Motor neuron (in vitro differentiated cells): ENCODE measurements at places on chromosomes 2 and 18. TPM values are rescaled to one million over a fixed set of nuclear protein-coding genes. Genes with fewer than 3 reads are reported as not detected.

DNA sequence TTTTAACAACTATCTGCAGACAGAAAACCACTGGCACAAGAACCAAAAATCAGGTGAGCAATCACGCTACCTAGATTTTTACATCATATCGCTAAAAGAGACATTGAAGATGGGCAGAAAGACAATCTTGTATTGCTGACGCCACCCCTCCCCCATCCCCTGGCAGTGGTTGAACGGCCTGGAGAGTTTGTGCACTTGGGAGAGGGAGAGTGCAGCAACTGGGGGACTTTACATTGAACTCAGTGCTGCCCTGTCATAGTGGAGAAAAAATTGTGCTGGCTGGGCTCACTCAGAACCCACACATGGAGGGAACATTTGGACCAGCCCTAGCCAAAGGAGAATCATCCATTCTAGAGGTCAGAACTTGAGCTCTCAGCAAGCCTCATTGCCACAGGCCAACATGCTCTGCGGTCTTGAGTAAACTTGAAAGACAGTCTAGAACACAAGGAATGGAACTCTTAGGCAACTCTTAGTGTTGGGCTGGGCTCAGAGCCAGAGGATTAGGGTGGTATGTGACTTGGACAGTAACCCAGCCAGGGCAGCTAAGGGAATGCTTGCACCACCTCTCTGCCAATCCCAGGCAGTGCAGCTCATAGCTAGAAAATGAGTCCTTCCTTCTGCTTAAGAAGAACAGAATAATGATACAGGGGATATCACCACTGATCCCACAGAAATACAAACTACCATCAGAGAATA is 220.0 kb upstream of the CYP26B1 start:
- ATAC-seq, result peak; percentile 100

DNA sequence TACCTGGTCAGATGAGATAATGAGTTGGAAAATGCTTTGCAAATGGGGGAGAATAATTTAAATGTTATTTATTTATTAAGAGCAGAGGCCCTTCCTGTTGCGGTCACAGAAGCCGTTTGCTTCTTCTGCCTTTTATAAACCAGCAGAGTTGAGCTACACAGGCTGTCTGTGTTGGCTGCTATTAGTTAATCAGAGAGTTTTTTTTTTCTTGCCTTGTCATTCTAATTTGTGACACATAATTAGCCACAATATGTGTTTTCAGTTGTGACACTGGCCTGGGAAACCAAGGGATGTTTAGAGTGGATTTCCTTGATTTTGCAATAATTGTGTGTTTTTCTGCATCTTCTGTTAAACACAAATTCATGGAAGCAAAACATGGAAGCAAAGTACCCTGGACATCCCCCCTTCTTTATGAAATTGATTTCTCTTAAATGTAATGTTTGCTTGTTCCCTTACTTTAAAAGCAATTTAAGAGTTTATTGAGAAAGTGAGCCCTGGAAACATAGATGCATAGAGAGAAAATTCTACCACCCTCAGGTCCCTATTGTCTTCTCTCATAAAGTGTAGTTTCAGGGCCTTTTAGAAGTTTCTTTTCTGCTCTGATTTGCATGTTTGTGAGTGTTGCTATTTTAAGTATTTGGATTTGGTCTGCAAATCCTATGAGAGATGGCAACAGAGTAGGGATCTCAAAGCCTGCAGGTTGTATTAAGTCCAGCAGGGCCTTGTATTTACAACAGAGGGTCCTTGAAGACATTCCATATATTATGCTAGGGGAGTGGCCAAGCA is 22.8 kb upstream of the IL37 start:
- no peak for ATAC-seq

- ATAC-seq, result peak; percentile 59
Observed at GRCh38 chr2:50529600-50530218, 502.2 kb downstream of the NRXN1 start.

GRCh38 chr2:133434959-133435668 is 133.1 kb downstream of the NCKAP5 start:
- ATAC-seq, result no peak

GRCh38 chr18:2529154-2529553 is 42.2 kb downstream of the METTL4 start:
- ATAC-seq, result no peak

Gene ALKAL2
- total RNA-seq, result 0.79 and 1.1 TPM in 2 replicates

GRCh38 chr18:13608791-13609532 is 117.4 kb downstream of the FAM210A start:
- no peak for ATAC-seq

- ATAC-seq, result no peak
Observed at GRCh38 chr2:80525152-80525551, 220.6 kb upstream of the LRRTM1 start.

- ATAC-seq, result no peak
Observed at GRCh38 chr2:6064757-6065156, 372.6 kb downstream of the SOX11 start.

DNA sequence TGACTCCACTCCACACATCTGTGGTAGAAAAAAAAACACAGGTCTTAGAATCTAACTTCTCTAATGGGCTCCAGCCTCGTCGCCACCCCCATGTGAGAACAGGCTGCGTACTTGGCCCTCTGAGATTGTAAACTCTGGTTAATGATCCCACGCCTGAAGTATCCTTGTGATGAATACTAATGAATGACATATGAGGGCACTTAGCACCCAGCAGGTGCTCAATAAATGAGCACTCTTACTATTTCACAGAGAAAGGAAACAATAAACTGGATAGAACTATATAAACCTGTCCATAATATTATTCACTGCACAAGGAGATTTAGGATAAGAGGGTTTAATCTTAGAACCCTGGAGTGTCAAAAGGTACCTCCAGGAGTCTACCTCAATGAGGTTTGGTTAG is 310.1 kb upstream of the HNRNPA3 start:
- ATAC-seq, result no peak

- peak; percentile 94 for ATAC-seq
Observed at GRCh38 chr18:7452331-7452730, 114.8 kb upstream of the PTPRM start.

GRCh38 chr2:142937347-142937746 is 59.9 kb downstream of the KYNU start:
- ATAC-seq, result no peak

Gene MRO
- 0.09 and 0.16 TPM in 2 replicates for total RNA-seq

Gene DSC3
- total RNA-seq, result 0.20 and 0.59 TPM in 2 replicates

Gene REG3G
- total RNA-seq, result 0.23 TPM in 1 of 2 replicates, not detected in the other

GRCh38 chr2:106841886-106842645 is 43.9 kb downstream of the ST6GAL2 start:
- no peak for ATAC-seq

DNA sequence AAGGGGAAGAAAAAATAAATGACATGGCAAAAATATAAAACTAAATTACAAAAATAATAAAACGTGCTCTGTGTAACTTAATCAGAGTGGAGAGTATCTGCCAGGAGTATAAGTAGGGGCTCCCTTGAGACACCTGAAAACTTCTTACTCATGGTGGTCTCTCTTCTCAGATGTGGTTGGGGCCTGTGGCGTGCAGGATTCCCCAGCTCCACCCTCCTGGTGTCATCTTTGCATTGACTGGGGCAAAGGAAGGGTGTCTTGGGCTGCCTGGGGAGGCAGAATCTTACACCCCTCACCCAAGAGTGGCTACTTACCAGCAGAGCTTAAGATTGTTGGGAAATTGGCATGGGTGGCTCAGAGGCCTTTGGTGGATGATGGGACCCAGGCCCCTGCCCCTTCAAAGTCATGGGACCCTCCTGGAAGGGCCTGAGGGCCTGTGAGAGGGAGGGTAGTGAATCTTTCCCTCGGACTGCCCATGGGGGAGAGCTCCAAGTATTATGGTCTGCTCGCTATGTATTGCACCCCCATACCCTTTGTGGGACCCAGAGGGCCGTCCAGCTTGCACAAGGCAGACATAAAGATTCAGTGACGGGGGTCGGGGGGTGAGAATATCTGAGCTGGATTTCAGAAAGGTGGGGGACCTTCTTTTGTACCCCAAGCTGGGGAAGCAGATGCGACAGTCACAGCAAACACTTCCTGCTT is 6.9 kb upstream of the TRAF3IP1 start:
- no peak for ATAC-seq

DNA sequence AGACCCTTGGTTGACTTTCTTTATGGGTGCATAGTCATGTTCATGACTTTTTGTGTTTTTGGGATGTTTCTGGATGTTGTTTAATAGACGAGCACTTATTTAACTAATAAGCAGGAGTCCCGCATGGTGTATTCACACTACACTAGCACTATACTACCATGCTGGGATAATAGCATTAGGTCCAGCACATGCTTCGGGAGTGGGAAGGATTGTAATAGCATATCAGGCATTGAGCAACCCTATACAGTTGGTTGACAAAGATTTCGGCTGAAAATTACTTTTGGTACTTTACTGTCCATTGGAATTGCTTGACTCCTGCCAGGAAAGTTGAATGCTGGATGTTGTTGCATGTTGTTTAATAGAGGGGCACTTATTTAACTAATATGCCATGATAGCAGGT is 2.8 kb downstream of the SH3RF3 start:
- ATAC-seq, result no peak

- ATAC-seq, result no peak
Observed at GRCh38 chr2:47833516-47833968, 50.6 kb downstream of the MSH6 start.

Gene OBSL1
- 50.4 and 57.9 TPM in 2 replicates for total RNA-seq

DNA sequence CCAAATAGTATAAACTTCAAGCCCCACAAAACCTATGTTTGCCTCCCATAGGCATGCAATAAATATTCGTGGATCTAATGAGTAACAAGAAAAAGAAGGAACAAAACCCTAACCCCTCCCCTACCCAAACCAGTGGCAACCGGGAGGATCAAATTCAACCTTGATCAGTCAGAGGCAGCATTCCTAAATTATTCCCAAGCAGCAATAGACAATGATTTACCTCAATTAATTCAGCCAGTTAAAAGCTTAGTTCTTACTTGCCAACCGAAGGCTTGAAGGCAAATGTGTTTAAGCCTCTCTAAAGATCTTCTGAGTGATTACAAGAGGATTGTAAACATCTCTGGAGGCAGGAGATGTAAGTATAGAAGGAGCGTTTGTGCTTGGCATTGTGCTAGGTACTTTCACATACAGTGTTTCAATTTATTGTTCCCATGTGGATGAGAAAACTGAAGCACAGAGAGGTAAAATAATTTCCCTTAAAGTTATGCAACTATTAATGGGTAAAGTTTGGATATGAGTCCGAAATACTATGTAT is 197.7 kb downstream of the MTX2 start:
- no peak for ATAC-seq

DNA sequence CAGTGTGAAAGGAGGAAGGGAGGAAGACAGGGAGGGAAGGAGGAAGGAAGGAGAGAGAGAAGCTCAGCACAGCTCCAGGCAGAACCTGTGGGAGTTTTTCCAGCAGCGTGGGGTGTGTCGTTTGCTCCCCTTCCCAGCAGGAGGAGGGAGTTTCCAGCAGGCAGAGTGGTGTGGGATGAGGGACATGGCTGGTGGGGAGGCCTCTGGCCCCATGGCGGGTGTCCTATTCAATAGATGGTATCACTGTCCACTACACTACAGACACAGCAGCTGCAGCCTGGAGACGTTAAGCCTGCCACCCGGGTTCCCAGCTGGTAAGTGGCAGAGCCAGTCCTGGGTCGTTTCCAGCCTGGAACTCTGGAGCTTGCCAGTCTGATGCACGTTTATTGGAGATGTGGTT is 44.7 kb downstream of the GLI2 start:
- ATAC-seq, result peak; percentile 13

- no peak for ATAC-seq
Observed at GRCh38 chr18:62365420-62365819, 40.3 kb downstream of the TNFRSF11A start.

Gene KLHL30
- total RNA-seq, result 0.76 and 1.5 TPM in 2 replicates

GRCh38 chr2:157839822-157840221 is 36.3 kb downstream of the ACVR1 start:
- ATAC-seq, result no peak

- ATAC-seq, result no peak
Observed at GRCh38 chr2:31088504-31089195, 49.6 kb downstream of the GALNT14 start.

GRCh38 chr2:44237221-44237620 is 38.1 kb upstream of the SLC3A1 start:
- no peak for ATAC-seq

- ATAC-seq, result no peak
Observed at GRCh38 chr2:234967870-234968208, 16.0 kb downstream of the SH3BP4 start.

DNA sequence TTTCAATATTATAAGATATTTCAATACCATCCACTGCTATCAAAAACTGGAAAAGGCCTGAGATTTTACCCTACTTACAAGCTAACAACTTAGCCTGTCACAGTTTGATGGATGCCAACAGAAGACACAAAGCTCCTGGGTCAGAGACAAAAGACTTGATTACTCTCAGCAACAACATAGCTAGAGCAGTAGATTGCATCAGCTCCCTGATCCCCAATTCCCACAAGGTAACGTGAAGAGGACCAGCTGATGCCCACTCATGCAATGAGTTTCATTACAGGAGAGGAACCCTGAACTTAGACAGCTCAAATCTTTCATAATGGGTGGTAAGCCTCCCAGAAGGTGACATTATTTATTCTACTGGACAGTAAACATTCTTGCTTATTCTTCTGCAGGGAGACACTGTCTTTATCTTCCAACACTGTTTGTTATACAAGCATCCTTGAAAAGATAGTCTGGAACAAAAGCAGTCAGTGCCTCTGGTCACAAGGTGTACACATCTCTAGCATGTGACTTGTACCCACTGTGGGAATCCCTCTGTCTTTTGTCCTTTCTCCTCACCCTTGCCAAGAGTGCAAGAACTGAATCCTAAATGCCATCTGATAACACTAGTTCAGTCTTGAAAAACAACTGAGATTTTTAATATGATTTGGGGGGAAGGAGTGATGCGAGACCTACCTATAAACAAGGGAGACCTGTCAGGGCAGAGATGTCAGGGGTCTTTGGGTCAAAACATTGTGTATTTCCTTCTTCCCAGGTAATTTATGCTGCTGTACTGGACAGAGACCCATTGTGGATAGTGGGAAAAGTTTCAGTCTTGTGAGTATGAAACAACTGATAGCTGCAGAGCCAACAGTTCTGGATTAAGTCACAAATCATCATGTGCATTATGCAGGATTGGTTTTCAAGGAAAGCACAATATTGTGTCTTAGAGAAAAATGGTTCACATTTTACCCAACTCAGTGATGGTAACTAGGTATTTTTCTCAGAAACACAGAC is 102.4 kb downstream of the AOX1 start:
- ATAC-seq, result no peak

DNA sequence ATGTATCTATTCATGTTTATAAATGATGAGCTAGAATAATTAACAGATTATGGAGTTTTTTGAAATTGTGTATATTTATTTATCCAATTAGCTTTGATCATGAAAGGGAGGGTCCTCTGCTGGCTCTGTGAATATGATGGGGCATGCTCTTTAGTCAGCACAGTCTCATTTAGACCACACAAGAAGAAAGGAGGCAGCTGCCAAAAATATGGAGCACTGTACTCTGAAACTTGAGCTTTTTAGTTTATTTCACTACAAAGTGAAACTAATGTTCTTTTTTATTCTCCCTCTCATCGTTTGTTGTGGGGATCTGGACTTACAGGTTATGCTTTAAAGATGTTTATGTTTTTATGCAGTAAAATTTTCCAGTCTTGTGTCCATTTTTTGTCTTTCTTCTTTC is 266.9 kb upstream of the GULP1 start:
- no peak for ATAC-seq

Gene METTL8
- total RNA-seq, result 28.2 and 47.7 TPM in 2 replicates
